ENCODE measurements at places on chromosomes 6 and 20.
A peak's percentile ranks its signal among the peaks of the same experiment; 100 is the strongest.

DNA sequence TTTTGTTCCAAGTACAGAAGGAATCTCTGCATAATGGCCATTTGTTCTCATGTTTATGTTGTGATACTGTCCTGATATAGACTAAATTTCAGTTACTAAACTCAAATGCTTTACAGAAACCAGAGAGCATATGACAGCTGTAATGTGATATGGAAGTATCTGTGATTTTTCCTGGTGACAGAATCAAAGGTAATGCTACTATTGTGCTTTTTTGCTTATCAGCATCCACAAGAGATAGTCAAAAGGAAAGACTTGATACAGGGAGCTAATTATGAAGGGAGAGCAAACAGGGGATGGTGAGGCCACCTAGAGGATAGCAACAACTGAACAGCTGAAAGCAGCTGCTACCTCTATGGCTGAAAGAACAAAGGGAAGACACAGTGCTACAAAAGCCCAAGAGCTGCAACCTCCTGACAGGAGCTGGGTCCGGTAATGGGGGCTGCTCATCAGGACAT is 181.4 kb downstream of the PHF3 start:
- no peak for DNase-seq

GRCh38 chr20:44733341-44734069 is 12.2 kb upstream of the KCNK15 start:
- DNase-seq, result peak; percentile 54

- DNase-seq, result no peak
These were observed 15.5 kb downstream of the ITPR3 start for GRCh38 chr6:33636655-33637054.

DNA sequence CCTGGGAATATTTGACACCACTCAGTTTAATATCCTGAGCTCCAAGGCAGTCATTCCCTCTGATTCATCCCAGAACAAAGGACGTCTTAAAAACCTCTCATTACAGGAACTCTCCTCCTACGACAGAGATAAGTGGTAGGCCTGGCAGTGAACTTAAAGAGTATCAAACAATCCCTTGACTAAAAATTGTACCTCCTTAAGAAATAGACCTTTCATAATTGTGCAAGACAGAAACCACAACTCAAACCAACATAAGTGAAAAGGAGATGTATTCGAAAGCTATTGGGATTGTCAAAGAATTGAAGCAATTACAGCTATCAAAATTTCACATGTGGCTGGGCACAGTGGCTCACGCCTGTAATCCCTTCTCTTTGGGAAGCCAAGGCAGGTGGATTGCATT is 19.1 kb upstream of the BNIP5 start:
- no peak for DNase-seq

GRCh38 chr6:155709262-155709661 is 253.6 kb upstream of the NOX3 start:
- DNase-seq, result no peak

- DNase-seq, result no peak
These were observed 128.5 kb downstream of the HIVEP2 start for GRCh38 chr6:142816486-142816885.

GRCh38 chr6:124420116-124420840 is 542.0 kb upstream of the RNF217 start:
- DNase-seq, result no peak

DNA sequence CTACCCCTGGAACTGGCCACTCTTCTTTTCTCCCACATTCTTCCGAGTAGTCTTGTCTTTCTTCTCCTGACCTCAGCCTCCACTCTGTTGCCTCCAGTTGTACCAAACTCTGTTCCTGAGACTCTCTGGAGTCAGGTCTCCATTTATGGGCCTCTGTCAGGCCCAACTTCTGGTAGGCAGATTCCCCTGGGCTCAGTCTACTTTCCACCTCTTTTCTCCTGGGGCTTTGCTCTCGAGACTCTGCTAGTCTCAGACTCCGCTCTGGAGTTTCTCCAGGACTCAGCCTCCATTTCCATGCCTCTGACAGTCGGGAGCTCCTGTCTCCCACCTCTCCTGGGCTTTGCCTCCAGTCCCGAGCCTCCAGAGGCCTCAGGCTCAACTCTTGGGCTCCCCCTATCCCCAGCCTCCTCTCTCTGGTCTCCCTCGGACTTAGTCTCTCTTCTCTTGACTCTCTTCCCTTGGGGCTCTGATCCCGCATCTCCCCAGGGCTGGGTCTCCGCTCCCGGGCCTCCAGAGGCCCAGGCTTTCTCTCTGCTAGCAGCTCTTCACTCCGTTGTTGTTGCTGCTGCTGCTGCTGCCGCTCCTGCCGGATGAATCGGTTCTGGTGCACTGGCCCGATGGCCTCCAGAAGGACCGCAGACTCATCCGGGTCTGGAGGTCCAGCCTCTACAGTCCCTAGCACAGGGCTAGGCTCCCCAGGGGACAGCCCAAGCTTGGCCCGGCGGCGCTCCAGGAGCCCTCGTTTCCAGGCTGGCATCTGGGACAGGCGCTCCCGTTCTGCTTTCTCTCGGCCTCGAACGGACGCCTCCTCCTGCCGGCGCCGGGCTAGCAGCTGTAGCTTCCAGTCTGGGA is 1.1 kb downstream of the PPP1R18 start:
- no peak for DNase-seq

All from hematopoietic multipotent progenitor cell treated with erythropoietin and hydrocortisone succinate and interleukin-3 and kit ligand, for 17 days (in vitro differentiated cells).